ENCODE measurements at places on chromosomes 11 and 22.

GRCh38 chr11:70377645-70378044 lies 20.7 kb upstream of the CTTN start:
- no peak for DNase-seq

GRCh38 chr11:131446590-131447275 lies 76.3 kb downstream of the NTM start:
- DNase-seq: no peak

- DNase-seq: no peak
Observed at GRCh38 chr11:108147150-108147549, 25.8 kb downstream of the ACAT1 start.

- no peak for DNase-seq
Observed at GRCh38 chr11:79241205-79241851, 199.5 kb downstream of the TENM4 start.

GRCh38 chr11:130131961-130132850 lies 27.4 kb upstream of the ST14 start:
- peak; percentile 76 for DNase-seq

GRCh38 chr11:134333946-134334345 lies 2.2 kb downstream of the GLB1L2 start:
- no peak for DNase-seq

- DNase-seq: no peak
Observed at GRCh38 chr11:285894-286220, 3.1 kb upstream of the PGGHG start.

DNA sequence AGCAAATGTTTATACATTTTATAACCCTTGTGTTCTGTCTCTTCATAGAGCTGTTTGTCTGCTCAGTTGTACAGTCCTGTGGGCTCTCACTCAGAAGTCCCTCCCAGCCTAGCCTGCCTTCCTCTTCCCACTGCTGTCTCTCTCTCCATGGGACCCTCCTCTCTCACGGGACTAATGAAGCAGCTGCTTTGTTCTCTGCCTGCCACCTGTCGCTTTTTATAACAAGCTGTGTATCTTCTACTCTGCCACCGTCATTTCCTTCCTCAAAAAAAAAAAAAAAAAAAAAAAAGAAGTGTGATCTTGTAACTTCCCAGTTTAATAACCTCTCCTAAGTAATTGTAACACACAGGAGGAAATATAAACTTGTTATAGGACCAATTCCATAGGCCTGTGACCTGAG lies 92.2 kb upstream of the ALKBH3 start:
- no peak for DNase-seq

DNA sequence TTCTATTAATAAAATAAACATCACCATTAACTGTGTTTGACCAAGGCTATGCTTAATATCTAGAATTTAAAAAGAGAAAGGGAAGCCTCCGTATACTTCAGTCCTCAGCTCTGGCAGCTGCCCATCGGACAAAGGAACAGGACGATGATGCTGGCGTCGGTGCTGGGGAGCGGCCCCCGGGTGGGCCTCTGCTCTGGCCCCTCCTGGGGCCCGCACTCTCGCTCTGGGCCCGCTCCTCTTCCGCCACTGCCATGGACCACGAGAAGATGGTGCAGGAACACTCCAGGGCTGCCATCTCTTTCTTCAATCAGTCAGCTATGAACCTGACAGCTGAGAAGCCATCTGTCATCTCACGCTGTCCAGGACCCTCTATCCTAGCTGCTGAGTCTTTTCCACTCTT lies 25.3 kb downstream of the PDHX start:
- DNase-seq: no peak

DNA sequence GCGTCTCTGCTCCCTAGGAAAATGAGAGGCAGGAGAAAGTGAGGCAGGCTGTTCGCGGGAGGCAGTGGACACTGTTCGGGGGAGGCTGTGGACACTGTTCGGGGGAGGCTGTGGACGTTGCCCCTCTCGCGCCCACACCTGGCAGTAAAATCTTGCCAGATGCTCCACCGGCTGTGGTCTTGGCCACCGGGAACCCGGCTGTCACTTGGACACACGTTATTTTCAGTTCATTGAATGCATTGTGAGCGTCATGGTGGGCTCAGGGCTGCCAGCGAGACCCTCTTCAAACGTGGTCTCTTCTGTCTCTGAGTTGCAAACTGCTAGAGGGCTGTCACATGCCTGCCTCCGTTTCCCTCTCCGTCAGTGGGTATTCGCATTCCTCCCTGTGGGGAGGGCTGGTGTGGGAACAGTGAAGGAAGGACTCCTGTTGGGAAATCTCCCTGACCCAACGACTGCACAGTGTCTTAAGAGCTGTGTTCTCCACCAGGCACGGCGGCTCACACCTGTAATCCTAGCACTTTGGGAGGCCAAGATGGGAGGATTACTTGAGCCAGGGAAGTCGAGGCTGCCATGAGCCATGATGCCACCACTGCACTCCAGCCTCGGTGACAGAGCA lies 1.4 kb downstream of the PRR5 start:
- DNase-seq: no peak

DNA sequence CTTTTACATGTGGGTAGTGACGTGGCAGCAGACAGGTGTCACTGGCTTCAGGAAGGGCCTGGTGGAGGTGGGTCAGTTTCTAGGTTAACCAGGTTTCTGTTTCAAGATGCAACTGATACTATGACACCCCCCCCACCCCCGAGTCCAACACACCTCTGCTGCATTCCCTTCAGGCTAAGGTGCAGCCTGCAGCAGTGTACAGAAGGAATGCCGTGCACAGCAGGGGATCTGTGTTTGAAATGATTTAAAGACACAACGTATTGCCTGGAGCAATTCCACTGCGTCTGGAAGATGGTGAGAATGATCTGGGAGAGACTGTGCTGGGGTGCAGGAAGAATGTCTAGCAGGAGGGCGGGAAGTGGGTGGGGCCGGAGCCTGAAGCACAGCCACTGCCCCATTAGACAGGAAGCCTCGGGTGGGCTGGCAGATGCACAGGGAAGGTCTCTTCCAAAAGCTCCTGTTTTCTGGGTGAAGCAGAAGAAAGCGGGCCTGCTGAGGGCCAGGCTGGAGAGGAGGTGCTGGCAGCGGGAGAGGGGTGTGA lies 11.9 kb upstream of the TESMIN start:
- no peak for DNase-seq

- no peak for DNase-seq
Observed at GRCh38 chr11:62705413-62705812, 1.8 kb downstream of the BSCL2 start.

GRCh38 chr22:46042786-46043185 lies 65.8 kb upstream of the WNT7B start:
- peak; percentile 2 for DNase-seq

- no peak for DNase-seq
Observed at GRCh38 chr11:111269146-111269868, 23.8 kb downstream of the POU2AF2 start.

DNA sequence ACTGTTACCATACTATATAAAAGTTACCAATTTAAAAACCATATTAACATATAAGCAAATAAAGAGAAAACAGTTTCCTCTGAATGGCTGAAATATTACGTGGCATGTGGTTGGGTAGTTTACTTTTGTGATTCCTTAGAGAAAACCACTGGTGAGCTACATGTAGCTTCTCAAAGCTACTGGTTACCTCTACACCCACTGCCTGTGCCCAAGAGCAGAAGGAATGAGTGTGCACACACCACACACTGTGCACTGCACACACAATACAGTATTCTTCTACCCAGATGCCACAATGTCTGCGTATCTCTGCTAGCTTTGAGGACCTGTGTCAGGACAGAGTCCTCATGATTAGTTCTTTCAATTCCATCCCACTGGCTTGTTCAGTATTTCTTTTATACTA lies 25.5 kb upstream of the YPEL1 start:
- no peak for DNase-seq

DNA sequence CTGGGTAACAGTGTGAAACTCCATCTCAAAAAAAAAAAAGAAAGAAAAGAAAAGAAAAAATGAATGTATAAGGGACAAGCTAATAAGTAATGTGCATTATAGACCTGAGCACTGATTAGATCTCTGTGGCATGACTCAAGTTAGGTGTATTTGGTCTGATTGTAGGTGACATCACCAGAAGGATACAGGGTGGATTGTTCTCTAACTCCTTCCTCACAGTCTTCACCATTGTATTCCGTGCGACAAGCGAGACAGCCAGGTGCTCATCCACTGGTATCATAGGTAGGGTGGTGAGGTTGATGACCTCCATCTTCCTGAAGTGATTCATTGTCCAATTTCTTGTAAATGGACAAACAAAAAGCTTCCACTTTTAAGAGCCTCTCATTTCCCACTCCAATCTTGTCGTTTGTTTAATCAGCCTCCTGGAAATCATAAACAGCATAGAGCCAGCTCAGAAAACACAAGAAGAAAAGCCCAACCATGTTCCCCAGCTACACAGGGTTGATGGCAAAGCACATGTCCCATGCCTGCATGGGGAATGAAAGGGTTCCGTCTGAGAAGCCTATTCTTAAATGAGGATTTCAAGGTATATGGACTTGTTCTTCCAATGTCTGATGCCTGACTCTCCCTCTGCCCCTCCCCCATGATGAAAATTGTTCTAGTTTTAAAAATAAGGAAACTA lies 6.2 kb downstream of the FAM227A start:
- no peak for DNase-seq

- DNase-seq: no peak
Observed at GRCh38 chr22:16955678-16956210, 52.3 kb downstream of the GAB4 start.

GRCh38 chr22:32240461-32240860 lies 14.7 kb downstream of the SLC5A4 start:
- no peak for DNase-seq

- no peak for DNase-seq
Observed at GRCh38 chr22:20429254-20430100, 8.1 kb downstream of the SCARF2 start.

GRCh38 chr22:27638329-27639233 lies 163.0 kb downstream of the MN1 start:
- no peak for DNase-seq

GRCh38 chr11:128708660-128709059 lies 14.8 kb downstream of the FLI1 start:
- no peak for DNase-seq

GRCh38 chr11:1064167-1064566 lies 10.5 kb upstream of the MUC2 start:
- no peak for DNase-seq

DNA sequence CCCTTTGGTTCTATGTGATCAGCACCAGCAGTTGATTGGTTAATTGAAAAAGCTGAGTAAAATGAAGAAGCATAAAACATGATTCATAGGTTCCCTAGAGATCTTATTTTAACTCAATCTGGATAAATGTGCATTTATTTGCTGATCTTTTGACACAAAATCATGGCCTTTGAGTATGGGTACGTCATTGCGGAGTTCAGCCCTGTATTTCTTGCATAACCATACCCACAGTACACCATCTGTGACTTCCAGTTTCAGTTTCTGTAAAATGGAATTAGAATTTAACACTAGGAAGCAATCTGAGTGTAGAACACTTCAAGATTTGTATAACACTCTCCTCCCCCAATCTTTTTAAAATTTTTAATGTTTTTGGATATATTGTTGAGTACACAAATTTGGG lies 358.2 kb downstream of the DDX10 start:
- DNase-seq: no peak

All from ascending aorta (tissue), 2 donors.